ENCODE measurements at places on chromosomes 4 and X.
A peak's percentile ranks its signal among the peaks of the same experiment; 100 is the strongest.

GRCh38 chr4:33482773-33483172 is 2761.5 kb downstream of the ARAP2 start:
- DNase-seq = no peak

DNA sequence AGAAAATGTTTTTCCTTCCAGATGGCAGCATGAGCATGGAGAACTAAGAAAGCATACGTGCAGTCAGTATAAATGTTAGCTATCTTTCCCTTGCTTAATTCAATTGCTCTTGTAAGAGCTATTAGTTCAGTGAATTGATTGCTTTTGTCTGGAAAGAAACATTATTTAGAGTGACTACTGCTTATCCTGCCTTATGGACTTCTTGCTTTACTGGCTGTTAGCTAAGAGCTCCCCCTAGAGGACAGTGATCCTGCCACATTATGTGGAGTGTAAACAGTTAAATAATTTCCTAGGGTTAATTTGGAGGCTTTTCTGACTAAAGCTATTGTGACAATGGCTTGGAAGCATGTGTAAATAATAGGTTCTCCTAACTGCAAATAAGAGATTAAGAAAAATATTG is 1402.4 kb downstream of the FAM133A start:
- DNase-seq = peak; percentile 73

DNA sequence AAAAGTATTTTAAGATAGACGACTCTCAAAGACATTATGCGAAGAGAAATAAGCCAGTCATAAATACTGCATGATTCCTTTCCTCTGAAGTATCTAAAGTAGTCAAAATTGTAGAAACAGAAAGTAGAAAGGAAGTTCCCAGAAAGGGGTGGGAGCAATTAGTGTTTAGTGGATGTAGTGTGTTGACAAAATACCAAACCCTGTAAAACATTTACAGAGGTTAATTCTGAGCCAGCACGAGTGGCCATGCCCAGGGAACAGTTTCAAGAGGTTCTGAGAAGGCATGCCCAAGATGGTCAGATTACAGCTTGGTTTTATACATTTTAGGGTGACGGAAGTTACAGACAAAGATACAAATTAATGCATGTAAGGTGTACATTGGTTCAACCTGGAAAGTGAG is 34.4 kb upstream of the SLC25A4 start:
- no peak for DNase-seq

GRCh38 chr4:186831574-186831973 is 107.9 kb upstream of the FAT1 start:
- no peak for DNase-seq

DNA sequence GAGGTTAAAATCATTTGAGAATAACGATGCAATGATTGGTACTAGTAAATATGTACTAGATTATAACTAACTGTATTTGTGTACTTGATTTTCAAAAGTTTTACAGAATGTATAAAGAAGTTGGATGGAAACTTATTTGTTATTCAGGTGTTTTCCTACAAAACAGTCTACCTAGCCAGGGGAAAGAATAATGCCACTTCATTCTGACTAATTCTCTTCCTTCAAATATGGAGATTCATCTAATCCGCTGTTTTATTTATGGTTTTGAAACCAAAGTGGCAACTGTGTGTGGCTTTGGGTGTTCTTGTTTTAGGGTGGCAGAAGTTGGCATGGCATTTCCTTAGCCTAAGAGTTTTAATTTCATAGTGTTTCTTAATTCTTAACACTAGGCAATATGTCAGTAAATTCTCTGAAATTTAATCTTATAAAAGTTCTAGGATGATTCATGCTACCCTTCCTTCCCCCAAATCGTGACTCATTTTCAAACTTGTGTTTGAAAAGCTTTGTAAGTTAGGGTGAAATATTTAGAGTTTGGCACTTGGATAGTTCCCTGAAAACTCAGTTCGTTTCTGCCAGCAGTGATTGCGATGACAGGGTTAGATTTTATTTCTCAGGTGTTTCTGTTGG is 62.6 kb downstream of the DCLK2 start:
- DNase-seq = peak; percentile 67

- no peak for DNase-seq
Measured at GRCh38 chrX:19683817-19684216, 168.5 kb upstream of the MAP3K15 start.

- DNase-seq = no peak
Measured at GRCh38 chr4:7908668-7909067, 31.0 kb downstream of the AFAP1 start.

DNA sequence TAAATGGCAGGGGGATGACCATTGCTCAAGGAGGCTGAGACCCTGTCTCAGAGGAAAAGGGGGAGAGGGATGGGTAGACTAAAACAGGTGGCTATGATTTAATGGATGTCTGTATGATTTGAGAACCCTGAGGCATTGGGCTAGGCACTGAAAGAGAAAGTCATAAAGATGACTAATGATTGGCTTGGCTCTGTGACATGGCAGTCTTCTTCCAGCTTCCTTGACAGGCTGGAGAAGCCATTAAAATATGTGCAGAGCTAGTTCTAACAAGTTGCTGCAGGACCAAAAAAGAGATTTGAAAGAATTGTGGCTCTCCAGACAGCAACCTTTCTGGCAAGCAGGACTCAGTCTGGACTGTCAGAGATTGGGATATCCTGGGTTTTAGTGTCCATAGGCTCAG is 53.6 kb downstream of the AMER1 start:
- no peak for DNase-seq

GRCh38 chrX:120140293-120140981 is 18.0 kb upstream of the RHOXF2 start:
- no peak for DNase-seq

- no peak for DNase-seq
Measured at GRCh38 chr4:115430024-115430423, 316.6 kb upstream of the NDST4 start.

DNA sequence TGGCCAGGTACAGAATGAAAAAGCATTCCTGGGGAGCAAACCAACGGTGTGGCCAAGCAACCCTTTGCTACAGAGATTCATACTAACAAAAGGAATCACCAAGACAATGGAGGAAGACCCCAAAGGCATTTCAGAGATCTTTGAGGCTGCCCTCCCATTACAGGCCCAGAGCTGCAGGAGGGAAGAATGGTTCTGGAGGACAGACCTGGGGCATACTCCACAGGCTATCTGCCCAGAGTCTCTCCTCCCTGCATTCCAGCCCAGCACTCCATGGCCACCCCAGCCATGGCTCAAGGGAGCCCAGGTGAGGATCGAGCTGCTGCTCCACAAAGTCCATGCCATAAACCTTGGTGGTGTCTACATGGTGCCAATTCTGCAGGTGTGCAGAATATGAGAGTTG is 81.9 kb downstream of the ATP11C start:
- DNase-seq = no peak

DNA sequence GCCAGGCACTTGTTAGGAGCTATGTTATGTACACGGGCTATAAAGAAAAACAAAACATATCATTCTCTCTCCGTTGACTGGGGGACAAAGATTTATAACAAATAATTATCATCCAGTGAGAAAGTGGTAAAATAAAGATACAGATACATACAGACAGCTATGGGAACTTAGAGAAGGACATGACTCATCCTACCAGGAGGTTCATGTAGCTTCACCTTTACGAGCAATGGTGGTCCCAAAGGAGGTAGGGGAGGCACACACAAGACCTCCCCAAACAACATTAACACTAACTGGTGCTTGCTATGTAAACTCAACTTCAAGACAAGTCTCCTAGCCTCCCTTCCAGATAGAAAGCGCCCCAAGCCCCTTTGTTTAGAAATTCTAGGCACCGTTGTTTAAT is 8.9 kb downstream of the AMBN start:
- no peak for DNase-seq

DNA sequence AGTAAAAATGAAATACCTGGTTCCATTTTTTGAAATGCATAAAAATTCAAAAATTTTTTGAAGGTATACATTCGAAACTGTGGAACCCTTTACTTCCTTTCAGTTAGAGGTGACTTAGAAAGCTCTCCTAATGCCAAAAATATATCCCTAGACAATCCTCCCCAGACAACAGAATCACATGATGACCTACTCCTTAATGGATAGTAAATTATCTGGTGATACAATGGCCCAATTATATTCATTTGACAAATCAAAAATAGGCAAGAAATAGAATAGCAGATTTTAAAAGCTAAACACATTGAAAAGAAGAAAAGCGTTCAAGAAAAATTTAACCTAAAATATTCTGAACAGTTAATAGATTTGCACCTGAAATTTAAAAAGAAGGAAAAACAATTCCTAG is 3.5 kb upstream of the UGT2A2 start:
- DNase-seq = no peak

DNA sequence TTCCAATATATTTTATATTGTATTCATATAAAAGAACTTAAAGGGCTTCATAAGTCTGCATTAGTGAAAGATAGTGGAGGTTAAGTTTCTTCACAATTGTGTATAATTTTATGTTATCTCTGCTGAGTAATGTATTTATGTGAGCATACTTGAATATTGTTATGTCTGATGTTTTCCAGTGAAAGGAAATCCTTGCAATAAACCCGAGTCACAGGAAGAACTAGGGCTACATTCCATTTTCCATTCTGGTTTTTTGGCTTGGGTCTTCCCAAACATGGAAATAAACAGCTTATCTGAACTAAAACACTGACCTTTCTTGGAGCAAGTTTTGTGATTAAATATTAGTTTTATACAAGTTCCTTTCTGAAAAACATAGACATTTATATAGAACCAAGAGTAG is 231.3 kb upstream of the GPRIN3 start:
- no peak for DNase-seq

DNA sequence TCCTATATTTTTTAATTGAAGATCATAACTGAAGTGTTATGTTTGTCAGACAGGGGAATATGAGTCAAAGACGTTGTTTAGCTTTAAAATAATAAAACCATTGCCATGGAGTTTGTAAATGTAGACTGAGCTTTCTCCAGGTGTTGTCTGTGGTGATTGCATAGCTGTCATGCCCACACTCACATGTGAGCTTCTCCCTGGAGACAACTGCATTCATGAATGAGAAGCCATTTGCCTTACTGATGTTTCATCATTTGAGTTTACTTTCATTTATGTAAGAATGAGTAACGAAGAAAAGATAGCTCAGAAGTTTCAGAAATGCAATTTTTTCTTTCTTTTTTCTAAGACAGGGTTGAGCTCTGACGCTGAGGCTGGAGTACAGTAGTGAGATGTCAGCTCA is 339.1 kb downstream of the GALNTL6 start:
- peak; percentile 3 for DNase-seq

GRCh38 chrX:137550665-137551261 is 15.2 kb upstream of the ZIC3 start:
- DNase-seq = no peak

GRCh38 chrX:154458954-154459778 is 1.1 kb downstream of the PLXNA3 start:
- no peak for DNase-seq

- DNase-seq = no peak
Measured at GRCh38 chr4:148062301-148062950, 330.5 kb downstream of the ARHGAP10 start.

DNA sequence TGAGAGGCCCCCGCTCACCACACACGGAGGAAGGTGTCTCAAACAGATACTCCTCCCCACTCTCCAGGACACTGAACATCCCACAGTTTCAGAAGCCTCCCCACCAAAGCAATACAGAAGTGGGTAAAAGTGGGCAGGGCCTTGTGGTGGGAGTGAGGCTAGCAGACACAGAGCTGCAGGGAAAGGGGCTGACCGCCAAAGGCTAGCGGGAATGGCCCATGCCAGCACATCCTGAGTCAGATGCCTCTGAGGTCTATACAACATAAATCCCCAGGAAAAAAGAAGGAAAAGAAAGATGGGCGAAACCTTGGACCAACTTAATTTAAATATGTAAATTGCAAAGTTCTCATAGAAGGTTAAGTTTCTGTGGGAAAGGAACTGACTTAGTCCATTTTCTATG is 21.9 kb upstream of the ARHGAP10 start:
- peak; percentile 30 for DNase-seq

DNA sequence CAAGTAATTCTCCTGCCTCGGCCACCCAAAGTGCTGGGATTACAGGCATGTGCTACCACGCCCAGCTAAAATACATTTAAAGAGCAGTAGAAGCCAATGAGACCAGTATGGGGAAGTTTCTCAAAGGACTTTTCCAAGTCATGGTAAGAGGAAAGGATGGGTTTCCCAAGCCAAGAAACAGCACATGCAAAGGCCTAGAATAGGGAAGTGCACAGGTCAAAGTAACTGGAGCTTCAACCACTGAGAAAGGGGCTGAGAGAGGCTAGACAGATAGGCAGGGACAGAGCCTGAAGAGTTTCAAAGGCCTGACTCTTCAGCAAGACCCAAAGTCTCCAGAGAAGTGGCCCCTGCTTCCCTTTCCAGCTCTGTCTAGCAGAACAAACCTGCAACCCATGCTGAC is 162.1 kb downstream of the CORIN start:
- DNase-seq = no peak

DNA sequence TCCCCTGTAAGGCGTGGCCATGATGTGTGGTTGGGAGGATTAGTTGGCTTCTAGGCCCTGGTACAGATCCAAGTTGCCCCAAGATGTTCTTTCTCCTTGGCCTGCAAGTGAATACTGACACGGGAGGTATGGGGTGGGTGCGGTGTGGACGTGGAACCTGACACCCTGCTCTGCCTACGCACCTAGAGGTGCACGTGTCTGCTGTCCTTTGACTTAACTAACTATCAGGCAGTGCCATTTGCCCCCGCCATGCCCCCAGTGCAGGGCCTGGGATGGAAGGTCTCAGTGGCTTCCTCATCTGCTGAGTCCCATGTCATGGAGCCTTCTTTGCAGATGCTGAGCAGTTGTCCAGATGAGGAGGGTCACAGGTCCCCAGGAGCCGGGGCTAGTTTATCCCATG is 90.8 kb downstream of the PSAPL1 start:
- DNase-seq = no peak

DNA sequence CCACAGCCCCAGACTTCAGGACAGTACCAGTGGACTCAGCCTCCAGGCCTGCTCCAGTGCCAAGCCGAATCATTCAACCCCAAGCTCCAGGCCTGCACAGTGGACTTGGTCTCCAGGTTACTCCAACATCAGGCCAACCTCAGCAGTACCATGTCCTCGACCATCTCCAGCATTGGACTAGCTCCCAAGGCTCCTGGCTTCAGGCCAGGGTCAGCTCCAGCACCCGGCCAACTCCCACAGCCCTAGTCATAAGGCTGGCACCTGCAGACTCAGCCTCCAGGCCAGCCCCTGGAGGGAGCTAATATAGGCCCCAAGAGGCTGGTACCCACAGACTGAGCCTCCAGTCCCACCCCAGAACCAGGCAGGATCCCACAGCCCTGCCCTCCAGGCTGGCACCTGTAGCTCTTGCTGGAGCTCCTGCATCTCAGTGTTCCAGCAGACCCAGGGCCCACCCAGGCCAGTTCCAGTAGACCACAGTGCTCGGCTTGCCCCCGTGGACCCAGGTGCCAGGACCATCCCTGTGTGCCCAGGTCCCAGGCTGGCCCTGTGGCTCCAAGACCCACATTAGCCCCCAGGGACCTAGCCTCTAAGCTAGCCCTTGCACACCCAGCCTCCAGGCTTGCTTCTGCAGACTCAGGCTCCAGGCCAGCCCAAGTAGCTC is 25.6 kb downstream of the ZMAT1 start:
- no peak for DNase-seq

DNA sequence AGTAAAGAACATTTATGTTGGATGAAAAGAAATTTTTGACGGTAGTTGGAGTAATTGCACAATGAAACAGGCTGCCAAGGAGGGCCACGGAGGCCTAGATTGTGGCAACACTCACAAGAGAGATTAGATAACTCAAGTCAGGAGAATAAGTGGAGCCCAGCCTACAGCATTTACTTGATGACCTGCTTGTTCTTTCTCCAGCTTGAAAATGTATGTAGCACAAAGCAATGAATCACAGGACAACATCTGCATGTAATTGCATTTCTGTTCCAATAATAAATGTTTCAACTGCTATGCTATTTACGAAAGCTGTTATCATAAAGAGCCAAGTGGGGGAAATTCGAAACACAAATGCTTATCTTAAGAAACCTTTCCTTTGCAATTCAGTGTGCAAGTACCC is 221.2 kb upstream of the MID1 start:
- peak; percentile 3 for DNase-seq
